ENCODE measurements at places on chromosomes 13 and 19.

- no peak for DNase-seq
Measured at GRCh38 chr19:19062454-19063182, 1.2 kb upstream of the SLC25A42 start.

DNA sequence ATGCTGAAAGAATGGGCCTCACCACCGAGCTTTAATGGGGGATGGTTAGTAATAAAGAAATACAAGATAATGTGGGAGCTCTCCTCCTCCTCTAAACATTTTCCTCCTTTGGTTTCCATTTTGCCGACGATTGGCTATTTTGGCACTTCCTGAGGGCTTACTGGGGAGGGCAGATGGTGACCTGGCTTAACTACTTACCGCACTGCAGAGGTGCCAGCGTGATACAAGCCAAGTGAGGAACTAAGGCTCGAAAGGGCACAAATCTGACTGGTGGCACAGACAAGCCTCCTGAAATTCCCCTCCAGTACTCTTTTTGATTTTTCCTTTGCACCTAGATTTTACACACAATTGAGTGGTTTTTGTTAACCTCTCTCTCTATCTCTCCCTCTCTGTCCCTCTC, 53.3 kb upstream of the RAP2A start:
- DNase-seq: no peak

DNA sequence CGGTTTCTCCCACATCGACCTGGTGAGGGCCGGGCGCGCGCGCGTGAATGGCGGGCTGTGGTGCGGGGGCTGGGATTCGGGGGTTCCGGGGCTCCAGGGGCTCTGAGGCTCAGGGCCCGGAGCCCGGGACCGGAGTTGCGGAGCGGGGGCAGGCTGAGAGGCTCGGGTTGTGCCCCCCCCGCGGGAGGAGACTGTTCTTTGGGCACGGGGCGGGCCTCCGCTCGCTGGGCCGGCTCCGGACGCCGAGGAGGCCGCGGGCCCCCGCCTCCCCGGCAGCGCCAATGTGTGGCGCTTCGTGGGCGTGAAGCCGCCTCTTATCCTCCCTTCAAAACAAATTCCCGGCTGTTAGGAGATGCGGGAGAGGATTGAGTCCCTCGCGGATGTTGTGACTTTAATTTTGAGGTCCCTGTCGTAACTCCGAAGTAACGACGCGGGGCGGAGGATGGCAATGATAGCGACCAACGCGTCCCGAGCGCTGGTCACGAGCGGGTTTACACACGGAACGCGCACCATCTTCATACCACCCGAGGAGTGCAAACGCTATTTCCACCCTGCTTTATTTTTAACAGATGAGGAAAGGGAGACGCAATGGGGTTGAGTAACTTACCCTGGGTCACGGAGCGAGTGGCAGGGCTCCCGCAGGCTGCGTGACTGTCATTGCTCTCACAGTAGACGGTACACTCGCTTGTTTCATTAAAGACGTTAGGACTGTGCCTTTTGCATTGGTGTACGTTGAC, 536 bp downstream of the UBA2 start:
- peak; percentile 56 for DNase-seq

- DNase-seq: no peak
Measured at GRCh38 chr13:78254113-78254512, 335.5 kb upstream of the EDNRB start.

GRCh38 chr19:6373813-6374108, 1.2 kb downstream of the ALKBH7 start:
- no peak for DNase-seq

- no peak for DNase-seq
Measured at GRCh38 chr13:60584976-60585375, 188.0 kb downstream of the TDRD3 start.

DNA sequence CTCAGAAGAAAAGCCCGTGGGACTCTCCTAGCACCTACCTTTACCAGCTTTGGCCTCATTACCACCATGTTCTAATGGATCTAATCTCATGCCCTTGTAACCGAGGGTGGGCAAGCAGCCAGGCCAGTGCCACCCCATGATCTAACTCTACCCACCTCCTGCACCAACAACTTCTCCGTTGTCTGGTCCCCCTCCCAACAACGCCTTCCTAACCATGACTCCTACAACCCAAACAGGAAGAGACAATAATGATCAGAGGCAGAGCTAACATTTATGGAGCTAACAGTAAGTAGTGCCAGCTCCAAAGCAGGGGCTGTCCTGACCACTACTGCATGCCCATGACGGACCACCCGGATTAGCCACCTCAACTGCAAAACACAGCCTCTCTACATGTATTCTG, 3.5 kb downstream of the USP12 start:
- peak; percentile 47 for DNase-seq

- DNase-seq: peak; percentile 42
Measured at GRCh38 chr13:21541980-21542379, 62.0 kb downstream of the MICU2 start.

GRCh38 chr19:5515737-5516136, 52.0 kb downstream of the TINCR start:
- DNase-seq: no peak

DNA sequence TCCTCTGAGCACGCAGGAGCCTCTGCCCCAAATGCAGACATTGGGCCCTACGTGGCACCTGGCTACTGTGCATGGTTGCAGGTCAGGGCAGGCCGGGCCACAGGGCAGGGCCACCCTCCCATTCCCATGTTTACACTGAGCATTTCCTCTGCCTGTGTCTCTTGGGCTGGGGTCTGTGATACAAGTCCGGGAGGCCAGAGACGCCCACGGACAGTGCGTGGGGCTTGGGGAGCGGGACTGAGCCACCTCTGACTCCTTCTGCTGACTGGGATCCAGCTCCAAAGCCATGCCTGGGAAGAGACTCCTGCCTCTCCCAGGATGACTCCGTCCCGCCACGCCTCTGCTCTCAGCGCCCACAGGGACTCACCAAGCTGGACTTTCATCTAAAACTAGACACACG, 18.8 kb downstream of the GAS6 start:
- no peak for DNase-seq

GRCh38 chr19:2097203-2097885, 629 bp downstream of the IZUMO4 start:
- peak; percentile 4 for DNase-seq

DNA sequence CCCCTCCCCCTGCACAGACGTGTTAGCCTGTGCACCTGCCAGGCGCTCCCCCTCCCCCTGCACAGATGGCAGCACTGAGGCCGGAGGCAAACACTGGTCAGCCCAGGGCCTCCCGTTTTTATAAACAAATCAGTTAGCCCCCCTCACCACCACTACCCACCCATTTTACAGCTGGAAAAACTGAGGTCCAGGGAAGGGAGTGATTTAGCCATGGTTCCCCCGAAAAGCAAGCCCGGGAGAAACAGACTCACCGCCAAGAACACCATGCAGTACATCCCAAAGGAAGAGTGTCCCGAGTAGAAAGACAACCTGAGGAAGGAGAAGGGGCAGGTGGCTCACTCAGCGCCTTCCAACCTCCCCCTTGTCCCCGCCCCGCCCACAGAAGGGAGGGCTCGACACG, 8.7 kb downstream of the PLPP2 start:
- no peak for DNase-seq

- DNase-seq: no peak
Measured at GRCh38 chr13:98476106-98476505, 100.8 kb downstream of the STK24 start.

GRCh38 chr19:10315335-10316214, at the start of gene FDX2:
FDX2 (minus strand) TSS chr19:10316015; CDS start chr19:10315996, 19 bp downstream.
- DNase-seq: peak; percentile 82

DNA sequence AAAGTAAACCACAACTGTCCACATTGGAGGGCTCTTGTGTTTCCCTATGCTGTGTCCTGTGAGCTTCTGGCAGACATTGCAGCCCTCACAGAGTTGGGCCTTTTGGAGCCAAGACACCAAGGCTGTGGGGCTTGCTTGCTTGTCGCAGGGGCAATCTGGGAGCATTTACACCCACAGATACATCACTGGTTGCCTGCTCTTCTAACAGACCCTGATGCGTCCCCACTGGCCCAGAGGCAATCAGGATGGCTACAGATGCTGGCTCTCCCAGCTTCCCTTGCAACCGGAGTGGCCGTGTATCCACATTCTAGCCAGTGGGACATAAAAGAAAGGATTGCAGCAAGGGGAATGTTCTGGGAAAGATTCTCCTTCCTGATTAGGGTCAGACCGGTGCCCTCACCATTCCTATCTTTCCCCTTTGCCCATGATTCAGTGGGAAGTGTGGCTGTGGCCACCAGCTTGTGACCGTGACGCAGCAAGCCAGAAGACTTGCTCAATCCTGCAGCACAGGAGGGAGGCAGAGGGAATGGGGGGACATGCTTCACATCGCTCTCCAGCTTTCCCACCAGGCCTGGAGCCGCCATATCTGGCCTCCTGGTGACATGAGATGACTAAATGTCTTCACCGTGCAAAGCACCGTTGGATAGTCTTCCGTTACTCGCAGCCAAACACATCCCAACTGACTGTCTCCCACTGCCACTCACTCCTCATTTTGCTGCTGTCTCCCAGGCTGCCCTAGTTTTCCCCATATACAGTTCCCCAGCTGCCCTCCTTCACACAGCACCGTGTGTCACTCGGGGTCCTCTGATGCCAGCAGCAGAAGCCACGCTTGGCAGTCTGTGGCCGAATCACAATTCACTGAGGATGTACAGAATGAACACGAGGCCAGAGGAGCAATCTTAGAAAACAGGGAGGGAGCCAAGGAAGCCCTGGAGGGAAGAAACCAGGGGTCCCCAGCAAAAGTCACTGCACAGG, 151.0 kb downstream of the DPF1 start:
- no peak for DNase-seq

GRCh38 chr19:40800339-40800996, 1.5 kb downstream of the EGLN2 start:
- no peak for DNase-seq

DNA sequence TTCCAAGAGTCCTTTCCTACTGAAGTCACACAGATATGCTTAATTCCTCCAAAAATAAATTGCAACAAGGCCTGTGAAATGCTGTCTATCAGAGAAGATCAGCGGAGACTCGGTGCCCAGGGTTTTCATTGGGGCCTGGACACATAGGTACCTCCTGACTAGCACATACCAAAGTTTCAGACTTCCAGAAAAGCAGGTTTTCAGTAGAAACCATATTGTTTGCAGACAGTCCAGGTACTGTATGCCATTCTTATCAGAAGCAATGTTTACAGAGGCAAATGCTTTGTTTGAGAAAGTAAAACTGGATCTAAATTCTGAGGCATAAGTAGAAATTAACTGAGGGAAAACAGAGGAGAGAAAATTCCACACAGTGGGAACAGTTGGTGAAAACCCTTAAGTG, 12.8 kb downstream of the ZNF229 start:
- DNase-seq: no peak

DNA sequence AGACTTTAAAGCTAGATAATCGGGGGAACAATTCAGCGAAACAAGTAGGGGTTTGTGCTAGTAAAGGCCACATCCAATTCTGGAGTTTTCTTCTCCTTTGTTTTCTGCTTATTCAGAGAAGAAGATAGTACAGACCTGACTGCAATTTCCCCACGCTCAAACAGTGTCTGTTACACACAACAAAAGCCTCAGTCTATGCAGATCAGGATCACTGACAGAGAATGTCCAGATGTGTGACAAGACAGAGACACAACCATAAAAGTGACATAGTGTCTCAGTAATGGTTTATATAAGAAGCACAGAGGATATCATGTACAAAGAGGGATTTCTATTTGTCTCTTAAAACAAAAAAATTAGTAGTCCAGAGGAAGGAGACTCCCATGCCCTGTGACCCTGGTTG, 70.7 kb upstream of the GTF3A start:
- no peak for DNase-seq

- DNase-seq: no peak
Measured at GRCh38 chr13:96771486-96772367, 222.5 kb downstream of the OXGR1 start.

- DNase-seq: no peak
Measured at GRCh38 chr13:51999921-52000320, 11.3 kb downstream of the ATP7B start.

DNA sequence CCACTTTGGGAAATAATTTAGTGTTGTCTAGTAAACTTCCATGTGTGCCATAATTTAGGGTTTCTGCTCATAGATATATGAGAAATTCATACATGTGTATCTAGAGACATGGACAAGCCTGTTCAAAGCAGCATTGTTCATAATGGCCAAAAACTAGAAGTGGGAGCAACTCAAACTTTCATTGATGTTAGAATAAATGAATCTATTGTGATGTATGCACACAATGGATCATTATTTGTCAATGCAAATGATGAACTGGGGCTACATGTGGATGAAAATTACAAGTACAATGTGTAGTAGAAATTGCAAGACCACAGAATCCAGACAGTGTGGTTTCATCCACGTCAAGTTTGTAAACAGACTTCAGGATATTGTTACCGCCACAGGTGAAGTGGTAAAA, 284.7 kb downstream of the SLC7A1 start:
- DNase-seq: no peak

DNA sequence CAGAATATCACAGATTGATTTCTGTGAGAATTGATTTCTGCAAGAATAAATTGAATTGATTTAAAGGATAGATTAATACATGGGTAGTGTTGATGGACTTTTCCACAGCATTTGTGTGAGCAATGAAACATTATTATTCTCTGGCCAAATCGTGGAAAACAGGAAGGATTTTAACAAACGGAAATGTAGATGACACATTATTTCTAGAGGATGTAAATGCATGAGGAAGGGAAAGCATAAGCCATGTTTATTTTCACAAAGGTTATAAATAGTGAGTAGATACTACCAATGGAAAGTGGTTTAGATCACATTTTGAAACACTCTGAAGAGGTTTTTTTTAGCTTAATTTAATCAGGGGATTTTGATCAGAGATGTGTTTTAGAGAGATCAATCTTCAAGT, 1534.6 kb upstream of the MIR17HG start:
- no peak for DNase-seq

- DNase-seq: no peak
Measured at GRCh38 chr13:22082030-22082429, 411.2 kb downstream of the FGF9 start.

- peak; percentile 35 for DNase-seq
Measured at GRCh38 chr19:55777528-55777927, 8.6 kb downstream of the RFPL4AL1 start.

DNA sequence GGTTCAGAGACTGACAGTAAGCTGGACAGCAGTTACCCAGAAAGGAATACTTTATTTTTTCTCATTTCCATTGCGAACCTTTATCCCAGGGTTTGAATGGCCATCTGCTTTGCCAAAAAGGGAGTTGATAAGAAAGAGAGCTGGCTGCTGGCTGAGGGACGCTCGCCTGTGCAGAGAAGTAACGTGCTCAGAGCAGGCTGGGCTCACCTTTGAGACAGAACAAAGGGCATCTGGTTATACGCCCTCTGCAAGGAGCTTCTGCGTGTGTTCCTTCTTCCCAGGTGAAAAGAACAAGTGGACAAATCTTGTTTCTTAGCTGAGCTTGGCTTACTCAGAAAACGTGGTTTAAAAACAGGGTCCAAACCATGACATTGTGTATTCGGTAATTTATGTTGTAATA, 47.4 kb downstream of the EFNB2 start:
- DNase-seq: no peak

DNA sequence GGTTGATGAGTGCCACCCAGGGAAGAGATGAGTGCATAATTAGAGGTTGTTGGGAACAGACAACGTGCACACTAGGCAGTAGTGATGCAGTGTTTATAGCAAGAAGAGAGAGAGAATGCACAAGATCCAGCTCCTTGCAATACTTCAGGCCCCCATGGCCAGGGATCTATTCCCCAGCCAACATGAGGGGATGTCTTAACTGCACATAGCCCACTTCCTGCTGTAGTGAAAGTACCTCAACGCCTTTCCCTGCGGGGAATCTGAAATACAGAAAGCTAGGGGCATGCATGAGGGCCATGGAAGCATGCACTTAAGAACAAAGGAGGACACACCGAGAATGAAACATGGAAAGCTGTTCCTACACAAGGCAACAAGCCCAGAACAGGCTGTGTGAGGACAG, 636.7 kb upstream of the GPC6 start:
- no peak for DNase-seq

- no peak for DNase-seq
Measured at GRCh38 chr13:113548171-113548641, 36.3 kb upstream of the TFDP1 start.
